ENCODE measurements at places on chromosomes 13 and 19.

GRCh38 chr19:52198678-52199077, 8.8 kb downstream of the PPP2R1A start:
- DNase-seq: no peak

DNA sequence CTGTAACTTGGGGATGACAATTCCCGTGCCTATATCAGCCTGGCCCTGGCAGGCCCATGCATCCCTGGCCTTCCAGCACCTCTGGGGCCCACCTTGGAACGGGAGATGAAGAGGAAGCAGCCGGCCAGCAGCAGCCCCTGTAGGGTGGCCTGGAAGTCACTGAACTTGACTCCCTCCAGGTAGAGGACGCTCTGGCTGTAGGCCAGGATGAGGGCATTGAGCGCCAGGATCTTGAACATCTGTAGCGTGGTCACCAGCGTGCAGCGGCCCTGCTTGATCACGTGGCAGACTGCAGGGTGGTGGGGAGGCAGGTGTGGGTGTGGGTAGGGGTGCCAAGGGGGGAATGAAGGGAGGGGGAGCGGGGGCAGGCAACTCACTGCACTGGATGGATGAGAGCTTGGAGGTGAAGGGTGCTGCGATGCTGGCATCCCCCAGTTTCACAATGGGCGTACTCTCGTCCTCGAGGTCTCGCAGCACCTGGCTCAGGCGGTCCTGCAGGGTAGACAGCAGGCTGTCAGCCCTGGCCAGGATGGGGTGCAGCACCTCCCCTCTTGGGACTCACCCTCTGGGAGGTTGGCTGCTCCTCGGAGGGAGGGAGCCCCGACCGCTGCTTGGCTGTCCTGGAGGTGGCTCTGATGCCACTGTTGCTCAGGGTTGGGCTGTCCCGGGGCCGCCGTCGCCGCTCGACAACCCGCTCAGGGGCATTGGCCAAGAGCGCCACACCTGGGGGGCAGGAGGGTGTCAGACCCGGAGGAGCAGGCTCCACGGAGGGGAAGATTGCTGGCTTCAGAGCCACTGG, 3.8 kb upstream of the GMIP start:
- DNase-seq: no peak

- no peak for DNase-seq
Measured at GRCh38 chr13:20303636-20304035, 71.5 kb upstream of the GJB6 start.

GRCh38 chr13:111401755-111402154, 81.3 kb downstream of the TEX29 start:
- DNase-seq: no peak

DNA sequence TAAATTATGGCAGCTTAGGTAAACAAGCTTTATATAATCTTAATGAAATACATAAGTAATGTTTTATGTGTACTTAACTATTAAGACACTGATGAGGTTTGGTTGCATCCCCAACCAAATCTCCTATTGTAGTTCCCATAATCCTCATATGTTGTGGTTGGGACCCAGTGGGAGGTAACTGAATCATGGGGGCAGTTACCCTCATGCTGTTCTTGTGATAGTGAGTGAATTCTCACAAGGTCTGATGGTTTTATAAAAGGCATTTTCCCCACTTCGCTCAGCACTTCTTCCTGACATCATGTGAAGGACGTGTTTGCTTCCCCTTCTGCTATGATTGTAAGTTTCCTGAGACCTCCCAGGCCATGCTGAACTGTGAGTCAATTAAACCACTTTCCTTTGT, 212.7 kb downstream of the DIAPH3 start:
- DNase-seq: no peak

DNA sequence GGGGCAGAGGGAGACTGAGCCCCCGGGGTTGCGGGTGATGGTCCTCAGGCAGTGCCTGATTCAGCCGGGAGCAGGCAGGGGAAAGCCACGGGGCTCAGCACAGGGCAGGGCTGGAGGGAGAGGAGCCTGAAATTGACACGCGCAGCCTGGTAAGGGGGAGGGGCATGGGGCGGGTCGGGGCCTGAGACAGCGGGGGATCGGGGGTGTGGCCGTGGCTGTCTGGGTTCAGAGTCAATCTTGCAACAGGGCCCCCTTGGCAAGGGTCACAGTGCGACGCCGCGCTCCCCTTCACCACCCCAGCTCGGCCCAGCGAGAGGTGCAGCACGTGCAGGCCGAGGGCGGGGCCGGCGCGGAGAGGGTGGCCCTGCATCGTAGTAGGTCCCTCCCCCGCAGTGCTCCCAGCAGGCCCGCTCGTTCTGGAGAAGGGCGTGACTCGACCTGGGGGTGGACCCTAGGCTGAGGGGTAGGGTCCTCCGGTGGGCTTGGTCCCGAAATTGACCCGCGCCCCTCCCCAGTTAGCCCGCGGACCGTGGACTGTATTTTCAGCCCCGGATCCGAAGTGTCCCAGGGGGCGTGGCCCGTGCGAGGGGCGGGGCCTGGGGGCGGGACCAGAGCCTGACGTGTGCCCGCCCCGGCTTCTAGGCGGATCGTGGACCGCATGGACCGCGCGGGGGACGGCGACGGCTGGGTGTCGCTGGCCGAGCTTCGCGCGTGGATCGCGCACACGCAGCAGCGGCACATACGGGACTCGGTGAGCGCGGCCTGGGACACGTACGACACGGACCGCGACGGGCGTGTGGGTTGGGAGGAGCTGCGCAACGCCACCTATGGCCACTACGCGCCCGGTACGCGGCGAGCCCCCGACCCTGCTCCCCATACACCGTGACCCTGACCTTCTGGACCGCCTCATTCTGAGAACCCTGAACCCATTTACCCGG, 6.0 kb downstream of the RCN3 start:
- DNase-seq: peak; percentile 77

Data from CD4-positive, alpha-beta T cell (primary cell).